ENCODE measurements at places on chromosomes 12 and 14.

GRCh38 chr14:72615451-72616121 lies 278.3 kb downstream of the DPF3 start:
- DNase-seq, result no peak

GRCh38 chr12:104691721-104692556 lies 235.2 kb downstream of the CHST11 start:
- DNase-seq, result no peak

DNA sequence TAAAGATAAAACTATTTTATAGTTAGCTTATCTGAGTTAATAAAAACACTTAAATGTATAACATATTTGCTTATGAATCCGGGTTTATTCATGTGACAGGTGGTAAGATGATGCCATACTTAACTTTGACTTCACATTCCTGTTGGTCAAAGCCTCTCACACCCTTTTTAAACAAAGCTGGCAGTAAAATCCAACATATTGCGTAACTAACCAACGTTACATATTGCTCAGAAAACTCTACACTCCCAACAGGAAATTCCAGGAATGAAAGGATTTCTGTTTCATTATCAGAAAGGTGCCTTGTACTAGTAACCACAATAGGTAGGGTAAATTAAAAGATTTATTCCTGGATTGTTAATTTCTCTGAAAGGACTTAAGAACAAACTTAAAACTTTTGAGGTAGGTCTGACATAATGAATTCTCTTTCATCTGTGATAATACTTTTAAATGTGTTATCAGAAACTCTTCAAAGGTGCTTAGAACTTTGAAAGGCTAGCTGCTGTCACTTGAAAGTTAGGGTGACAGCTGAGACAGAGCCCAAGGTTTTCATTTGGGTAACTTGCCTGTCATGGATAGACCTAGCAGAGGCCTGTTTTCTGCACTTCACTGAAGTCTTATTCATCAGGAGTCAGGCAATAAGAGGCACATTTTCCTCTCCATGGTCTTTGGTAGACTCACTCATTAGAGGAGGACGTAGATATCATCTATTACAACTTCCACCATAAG lies 23.8 kb upstream of the CATSPERB start:
- DNase-seq, result no peak

DNA sequence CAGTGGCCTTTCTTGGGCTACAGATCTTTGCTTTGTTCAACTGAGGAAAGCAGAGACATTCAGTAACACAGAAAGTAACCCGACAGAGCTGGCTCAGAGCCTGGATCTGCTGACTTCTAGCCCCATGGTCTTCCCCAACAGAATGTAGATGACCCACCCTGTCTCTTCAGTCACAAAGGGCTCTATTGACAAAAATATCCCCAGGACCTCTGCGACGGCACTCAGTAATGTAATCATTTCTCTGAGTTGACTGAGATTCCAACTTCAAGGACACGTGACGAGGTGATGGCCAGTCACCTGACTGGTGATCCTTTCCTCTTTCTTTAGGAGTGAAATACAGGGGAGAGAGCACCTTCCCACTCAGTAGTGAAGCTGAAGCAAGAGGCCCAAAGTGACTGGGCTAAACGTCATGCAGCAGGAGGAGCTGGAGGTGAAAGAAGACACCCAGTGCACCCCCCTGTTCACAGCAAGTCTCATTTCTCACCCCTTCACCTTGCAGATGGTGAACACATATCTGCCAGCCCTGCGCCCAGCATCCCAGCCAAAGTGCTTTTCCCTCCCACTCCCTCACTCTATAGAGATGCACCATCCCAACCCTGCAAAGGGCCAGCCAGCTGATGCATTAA lies 179.2 kb upstream of the EGLN3 start:
- no peak for DNase-seq

- DNase-seq, result no peak
Measured at GRCh38 chr12:130617219-130617618, 98.9 kb downstream of the RIMBP2 start.

GRCh38 chr12:120630104-120630892 lies 10.1 kb upstream of the CABP1 start:
- no peak for DNase-seq

DNA sequence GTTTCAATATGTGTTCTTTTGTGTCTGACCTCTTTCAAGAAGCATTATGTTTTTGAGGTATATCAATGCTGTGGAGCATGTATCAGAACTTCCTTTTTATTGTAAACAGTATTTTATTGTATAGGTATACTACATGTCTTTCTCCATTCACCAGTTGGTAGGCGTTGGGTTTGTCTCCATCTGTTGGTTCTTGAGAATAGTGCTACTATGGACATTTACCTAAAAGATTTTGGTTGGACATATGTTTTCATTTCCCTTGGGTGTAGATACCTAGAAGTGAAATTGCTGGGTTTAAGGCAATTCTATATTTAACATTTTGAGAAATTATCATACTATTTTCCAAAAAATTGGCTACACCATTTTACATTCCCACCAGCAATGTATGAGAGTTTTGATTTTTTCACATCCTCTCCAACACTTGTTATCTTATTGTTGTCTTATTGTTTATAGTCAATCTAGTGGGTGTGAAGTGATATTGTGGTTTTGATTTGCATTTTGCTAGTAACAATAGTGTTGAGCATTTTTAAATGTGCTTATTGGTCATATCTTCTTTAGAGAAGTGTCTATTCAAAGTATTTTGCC lies 409.2 kb downstream of the IPO8 start:
- no peak for DNase-seq

DNA sequence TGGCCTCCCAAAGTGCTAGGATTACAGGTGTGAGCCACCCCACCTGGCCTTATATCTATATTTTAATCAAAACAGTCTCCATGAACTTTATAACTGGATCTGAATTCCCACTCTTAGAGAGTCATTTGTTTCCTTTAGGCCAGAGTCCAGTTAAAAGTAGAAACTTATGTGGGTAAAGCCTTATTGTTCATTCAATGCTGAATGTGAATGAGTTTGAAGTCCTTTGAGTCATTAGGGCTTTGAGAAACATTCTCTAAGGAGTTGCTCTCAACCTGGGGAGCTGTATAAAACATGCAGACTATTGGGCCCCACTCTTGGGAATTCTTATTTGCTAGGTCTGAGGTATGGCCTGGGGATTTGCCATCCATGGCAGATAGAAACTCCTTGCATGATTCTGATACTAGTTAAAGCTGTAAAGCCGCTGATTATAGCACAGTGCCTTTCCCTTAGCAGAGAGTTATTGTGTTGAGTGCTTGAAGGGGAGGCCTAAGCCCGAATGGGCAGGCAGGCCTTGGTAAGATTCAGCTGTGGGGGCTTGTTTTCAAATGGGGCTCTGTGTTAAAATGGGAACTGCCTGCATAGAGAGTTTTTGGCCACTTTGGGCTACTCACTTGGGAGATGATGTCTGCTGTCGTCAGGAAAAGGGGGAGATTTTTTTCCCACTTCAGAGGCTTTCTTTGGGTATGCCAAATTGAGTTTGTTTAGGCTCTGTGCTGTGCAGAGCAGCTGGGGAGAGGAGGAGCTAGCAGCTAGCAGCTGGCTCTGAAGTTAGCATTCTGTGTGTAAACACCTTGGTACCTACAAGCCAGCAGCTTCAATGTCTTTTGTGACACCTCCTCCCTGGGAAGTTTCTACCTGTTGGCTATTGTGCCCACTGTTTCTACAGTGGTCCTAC lies 117.5 kb downstream of the DACT1 start:
- DNase-seq, result no peak

GRCh38 chr14:77000340-77001270 lies 27.9 kb downstream of the IRF2BPL start:
- no peak for DNase-seq

DNA sequence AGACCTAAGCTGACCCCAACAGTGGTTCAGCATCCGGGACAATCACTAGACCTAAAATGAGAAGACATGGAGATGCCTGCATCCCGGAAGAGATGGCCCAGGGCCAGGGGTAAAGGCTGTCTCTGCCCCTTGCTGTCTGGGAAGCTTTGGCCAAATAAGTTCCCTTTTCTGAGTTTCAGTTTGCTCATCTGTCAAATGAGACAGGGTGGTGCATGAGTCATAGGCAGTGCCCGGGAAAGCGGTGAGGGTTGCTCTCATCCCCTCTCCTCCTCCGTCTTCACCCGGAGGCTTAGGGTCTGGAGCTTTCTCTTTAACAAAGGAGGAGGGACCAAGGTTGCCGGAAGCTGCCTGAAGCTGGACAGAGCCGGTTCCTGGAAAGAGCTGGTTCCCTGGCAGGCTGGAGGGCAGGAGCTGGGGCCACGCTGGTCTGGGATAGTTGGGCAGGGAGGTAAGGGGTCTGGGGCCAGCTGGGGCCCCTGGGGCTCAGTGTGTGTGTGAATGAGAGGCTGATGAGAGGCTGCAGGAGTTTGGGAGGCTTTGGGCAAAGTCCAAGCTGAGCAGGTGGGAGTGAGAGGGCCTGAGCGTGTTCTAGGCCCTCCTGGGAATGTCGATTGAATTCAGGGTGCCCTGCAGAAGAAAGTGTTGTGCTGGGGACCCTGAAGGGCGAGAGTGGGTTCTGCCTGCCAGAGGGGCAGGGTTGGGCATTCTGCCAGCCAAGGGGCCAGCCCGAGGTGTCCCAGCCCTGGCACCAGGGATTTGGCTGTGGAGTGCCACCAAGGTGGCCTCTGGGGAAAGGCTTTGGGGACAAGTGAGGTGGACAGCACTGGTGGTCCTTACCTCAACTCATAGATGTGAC lies at the start of gene SDSL:
TSS of gene SDSL (plus strand) at position 351 of the 856 bp plus-strand sequence. CDS start 5,603 bp downstream, outside the sequence.
- no peak for DNase-seq

DNA sequence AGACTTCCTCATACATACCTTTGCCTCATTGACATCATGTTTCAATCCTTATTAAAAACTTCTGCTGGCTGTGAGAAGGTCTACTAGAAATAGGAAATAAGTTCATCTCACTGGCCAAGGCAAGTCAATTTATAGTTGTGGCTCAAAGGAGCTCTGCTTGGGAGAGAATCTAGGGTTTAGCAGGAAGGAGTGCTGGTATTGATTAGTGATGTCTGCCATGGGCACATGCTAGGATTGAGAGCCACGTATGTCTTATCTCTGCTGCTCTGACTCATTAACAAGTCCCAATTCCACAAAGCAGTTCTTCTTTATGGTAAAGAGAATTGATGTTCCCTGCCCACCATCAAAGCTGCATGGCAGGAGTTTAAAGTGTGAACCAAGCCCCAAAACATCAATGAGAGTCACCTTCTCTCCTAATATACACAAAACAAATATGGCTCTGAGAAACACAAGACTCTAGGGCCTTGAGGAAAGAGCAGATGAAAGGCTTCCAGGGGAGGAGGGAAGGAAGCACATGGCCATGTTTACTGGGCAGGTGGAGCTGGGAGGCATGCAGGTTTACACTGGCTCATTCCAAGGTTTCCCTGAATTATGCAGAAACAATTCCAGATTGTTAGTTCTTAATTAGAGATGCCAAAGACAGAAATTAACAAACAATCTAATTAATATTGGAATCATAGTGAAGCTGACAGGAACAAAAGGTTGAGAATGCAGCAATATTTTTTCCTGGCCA lies 931.9 kb upstream of the TMEM132C start:
- DNase-seq, result no peak

DNA sequence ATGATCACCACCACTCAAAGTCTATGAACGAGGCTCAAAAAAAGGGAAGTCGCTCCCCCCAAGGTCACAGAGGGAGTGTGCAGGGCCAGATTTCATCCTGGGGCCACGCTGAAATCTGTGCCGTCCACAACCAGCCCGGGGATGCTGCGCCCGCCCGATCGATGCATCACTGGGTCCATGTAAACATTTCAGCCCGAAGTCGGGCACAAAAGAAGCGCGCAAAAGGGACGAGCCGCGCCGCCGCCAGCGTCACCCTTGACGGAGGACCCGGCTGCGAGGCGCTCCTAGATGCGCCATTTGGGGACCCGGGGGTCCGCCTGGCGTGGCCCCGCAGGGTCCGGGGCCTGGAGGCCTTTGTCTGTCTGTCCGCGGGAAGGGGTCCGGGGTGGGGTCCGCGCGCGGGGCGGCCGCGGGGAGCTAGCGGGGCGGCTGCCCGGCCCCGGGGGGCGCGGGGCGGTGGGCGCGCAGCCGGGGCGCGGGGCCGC lies 503 bp downstream of the FBXO21 start:
- DNase-seq, result peak; percentile 48
